Daoy (cell line): ENCODE measurements at places on chromosomes 3 and 15. TPM values are rescaled to one million over a fixed set of nuclear protein-coding genes. Genes with fewer than 3 reads are reported as not detected.

DNA sequence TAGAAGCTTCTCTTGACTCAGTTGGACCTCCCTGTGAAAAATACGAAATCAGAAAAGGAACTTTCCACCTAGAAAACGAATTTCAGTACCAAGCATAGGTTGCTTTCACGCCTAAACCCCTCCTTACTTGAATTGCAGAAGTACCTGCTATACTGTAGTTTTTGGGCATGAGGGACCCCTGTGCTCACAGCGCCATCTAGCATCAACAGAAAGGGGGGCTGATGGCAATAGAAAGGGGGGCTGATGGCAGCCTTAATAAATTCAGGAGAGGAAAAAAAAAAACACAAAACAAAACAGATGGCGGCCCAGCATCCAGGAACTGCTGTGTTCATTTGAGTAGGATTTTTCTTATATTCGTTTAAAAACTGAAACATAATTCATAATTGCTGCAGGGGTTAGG is 96.7 kb downstream of the NPAP1 start:
- DNase-seq: peak; percentile 21

- DNase-seq: no peak
Observed at GRCh38 chr15:72153269-72154000, 35.2 kb downstream of the SENP8 start.

DNA sequence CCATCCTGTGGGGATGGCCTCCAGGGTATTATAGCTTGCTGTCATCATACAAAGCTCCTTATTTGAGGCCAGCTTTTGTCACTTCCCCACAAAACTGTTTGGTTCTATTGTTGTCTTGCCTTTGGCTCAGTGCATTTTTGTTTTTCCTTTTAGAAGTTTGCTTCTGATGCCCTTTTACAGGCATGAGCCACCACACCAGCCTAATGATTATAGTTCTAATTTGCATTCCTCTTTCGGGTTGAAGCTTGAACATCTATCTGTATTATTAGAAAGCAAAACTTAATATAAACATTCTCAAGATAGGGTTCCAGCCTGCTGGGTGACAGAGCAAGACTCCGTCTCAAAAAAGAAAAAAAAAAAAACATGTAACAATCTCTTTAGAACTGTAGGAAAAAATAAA is 39.8 kb downstream of the SMARCC1 start:
- no peak for DNase-seq

GRCh38 chr15:78944202-78944625 is 632 bp downstream of the CTSH start:
- no peak for DNase-seq

DNA sequence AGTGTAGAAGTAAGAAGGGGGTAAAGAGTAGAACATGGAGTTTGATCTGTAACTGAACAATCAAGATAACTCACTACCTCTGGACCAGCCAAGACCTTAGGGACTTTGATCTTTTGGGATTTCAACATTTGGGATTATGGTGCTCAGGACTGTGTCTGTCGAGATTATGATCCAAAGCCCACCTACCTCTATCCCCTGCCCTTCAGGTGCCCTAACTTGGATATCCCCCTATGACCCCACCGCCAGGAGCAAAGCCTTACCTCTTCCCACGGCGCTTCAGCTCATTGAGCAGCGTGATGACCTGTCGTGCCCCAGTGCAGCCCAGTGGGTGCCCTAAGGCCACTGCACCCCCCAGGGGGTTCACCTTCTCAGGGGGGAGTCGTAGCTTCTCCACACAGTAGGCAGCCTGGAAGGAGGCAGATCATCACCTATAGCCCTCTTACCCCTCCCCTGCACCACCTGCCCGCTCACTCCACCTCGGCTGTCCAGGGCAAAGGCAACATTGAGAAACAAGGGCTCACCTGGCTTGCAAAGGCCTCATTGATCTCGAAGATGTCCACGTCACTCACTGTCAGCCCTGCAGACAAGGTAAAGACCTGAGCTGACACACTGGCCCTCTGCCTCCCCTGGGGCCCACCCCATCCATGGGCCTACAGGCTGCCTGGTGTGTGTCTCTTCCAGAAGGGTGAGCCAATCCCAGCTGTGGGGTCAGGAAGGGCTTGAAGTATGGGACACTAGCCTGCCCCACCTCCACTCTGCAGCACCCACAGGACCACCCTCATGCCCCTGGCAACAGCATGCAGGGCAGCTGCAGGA is 11.4 kb downstream of the ACAA1 start:
- no peak for DNase-seq

GRCh38 chr15:50166216-50166615 is 15.8 kb upstream of the SLC27A2 start:
- peak; percentile 35 for DNase-seq

DNA sequence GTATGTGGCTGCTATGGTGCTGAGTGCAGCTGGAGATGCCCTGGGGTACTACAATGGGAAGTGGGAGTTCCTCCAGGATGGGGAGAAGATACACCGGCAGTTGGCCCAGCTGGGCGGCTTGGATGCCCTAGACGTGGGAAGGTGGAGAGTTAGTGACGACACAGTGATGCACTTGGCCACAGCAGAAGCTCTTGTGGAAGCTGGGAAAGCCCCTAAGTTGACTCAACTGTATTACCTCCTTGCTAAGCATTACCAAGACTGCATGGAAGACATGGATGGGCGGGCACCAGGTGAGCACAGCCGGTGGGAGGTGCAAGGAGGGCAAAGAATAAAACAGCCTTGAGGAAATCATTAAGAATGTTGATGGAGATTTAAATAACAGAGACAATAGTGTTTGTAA is 2.9 kb downstream of the ADPRH start:
- peak; percentile 46 for DNase-seq

DNA sequence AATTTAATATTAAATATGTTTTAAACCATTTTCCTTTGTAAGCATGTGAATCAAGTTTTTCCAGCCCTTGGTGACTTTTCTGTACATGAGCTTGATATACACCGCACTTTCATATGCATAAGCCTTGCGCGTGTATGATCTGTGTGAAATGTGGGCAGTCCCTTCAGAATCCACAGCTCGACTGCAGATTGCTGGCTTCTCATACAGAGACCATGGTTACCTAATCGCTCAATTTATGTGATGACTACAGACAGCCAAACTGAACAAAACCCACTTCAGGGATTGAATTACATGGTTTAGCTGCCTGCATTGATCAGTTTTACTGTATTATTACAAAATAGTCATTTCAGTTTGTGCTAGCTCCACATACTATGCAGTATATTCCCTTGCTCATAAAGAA is 212.3 kb upstream of the NECTIN3 start:
- no peak for DNase-seq

GRCh38 chr3:42013691-42014457 is 52.0 kb upstream of the ULK4 start:
- DNase-seq: no peak

GRCh38 chr3:155196131-155197021 is 97.1 kb downstream of the STRIT1 start:
- no peak for DNase-seq

DNA sequence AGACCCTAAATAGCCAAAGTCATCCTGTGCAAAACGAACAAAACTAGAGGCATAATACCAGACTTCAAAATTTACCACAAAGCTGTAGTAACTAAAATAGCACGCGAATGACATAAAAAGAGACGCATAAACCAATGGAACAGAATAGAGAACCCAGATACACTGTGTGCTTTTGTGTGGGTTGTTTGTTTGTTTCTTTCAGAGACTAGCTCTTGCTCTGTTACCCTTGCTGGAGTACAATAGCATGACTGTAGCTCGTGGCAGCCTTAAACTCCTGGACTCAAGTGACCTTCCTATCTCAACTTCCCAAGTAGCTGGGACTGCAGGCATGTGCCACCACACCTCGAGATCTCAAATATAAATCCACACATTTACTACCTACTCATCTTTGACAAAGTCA is 1314.6 kb upstream of the GBE1 start:
- no peak for DNase-seq

GRCh38 chr15:28935316-28935715 is 49.5 kb downstream of the APBA2 start:
- peak; percentile 29 for DNase-seq

- no peak for DNase-seq
Observed at GRCh38 chr3:141128126-141128777, 77.1 kb downstream of the SPSB4 start.

- no peak for DNase-seq
Observed at GRCh38 chr15:38665586-38666305, 101.1 kb upstream of the RASGRP1 start.

DNA sequence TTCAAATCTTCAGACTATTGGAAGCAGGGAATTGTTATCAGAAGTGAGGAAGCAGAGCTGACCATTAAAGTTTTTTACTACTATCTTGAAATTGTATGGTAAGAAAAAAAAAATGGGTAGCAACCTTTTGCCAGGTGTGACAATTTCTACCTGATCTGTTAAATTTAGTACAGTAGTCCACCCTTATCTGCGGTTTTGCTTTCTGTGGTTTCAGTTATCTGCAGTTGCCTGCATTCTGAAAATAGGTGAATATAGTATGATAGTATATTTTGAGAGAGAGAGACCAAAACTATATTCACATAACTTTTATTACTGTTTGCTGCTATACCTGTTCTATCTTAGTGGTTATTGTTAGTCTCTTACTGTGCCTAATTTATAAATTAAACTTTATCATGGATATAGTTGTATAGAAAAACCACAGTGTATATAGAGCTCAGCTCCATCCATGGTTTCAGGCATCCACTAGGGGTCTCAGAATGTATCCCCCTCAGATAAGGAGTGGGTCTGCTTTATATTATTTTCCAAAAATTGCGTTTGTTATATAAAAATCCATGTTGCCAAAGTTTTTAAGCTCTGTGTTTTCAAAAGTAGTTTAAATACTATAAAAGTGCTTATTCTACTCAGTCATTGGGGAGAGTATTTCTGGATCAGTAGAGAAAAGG is 69.9 kb downstream of the PTPRG start:
- no peak for DNase-seq

Gene SLC22A13
- 0.91 TPM in 1 of 2 replicates, not detected in the other for total RNA-seq

Gene SLC15A2
- total RNA-seq: 0.15 and 0.17 TPM in 2 replicates

Gene SEMA7A
- 36.2 and 48.3 TPM in 2 replicates for total RNA-seq

Gene GPR15
- total RNA-seq: not detected in 2 replicates

Gene DNAH12
- 0.06 TPM in 1 of 2 replicates, not detected in the other for total RNA-seq

Gene C3orf70
- total RNA-seq: 3.6 and 4.7 TPM in 2 replicates

Gene ITIH1
- total RNA-seq: not detected in 2 replicates

Gene ATP13A5
- 0.30 TPM in 1 of 2 replicates, not detected in the other for total RNA-seq

Gene DUSP7
- 14.2 TPM in 2 replicates for total RNA-seq

Gene ROPN1
- total RNA-seq: not detected in 2 replicates

Gene C3orf85
- not detected in 2 replicates for total RNA-seq
